H9 (cell line): ENCODE measurements at places on chromosomes 4 and X. TPM values are rescaled to one million over a fixed set of nuclear protein-coding genes. Genes with fewer than 3 reads are reported as not detected.
A peak's percentile ranks its signal among the peaks of the same experiment; 100 is the strongest.

Gene N4BP2
- 35.0 and 36.4 TPM in 2 replicates for total RNA-seq

DNA sequence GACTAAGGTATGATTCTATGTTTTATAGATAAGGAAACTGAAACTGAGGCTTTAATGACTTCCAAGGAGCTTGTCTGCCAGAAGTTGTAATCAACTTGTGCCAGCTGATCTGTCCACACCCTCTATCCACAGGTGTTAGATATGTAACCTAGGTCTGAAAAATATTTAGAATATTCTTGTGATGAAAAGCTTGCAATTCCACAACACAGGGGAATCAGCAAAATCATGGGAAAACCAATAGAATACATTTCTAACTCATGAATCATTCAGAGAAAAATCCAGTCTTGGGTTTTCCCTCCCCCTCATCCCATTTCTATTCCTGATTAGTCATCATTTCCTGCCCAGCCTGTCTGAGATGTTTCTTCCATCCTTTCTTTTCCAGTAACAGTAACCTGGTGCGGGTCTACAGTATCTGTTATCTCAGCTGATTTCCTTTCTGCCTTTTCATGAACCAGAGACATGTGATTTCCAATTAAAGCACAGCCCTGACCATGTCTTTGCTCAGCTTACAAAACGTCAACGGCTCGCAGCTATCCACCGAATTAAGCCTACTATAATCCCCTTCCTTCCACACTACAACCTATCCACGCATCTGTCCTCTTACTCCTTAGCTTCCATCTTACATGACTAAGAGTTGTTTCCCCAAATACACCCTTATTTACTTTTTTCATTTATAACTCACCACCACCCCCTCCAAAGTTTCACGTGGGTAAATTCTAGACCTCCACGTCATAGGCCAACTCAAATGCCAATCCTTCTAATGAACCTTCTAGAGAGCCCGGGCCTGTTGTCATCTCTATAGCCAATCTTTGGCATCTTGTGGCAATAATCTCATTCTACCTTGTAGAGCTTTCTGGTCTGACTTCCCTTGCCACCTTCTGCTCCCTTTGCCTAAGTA, 961 bp upstream of the NOCT start:
- H3K4me1 ChIP-seq = peaks cover 11% of the 10 kb centered on the region
- H3K4me3 ChIP-seq = peak overlapping the region; percentile 92
- H3K27ac ChIP-seq = peak overlapping the region; percentile 47
- no peaks in the 10 kb centered on the region for H3K36me3 ChIP-seq

GRCh38 chr4:7393601-7394575, 40.8 kb downstream of the PSAPL1 start:
- no peaks in the 10 kb centered on the region; the same call in 1 of the 2 replicates for H3K27me3 ChIP-seq
- H3K4me1 ChIP-seq = no peaks in the 10 kb centered on the region
- no peak overlapping the region for H3K27ac ChIP-seq
- no peaks in the 10 kb centered on the region for H3K36me3 ChIP-seq

DNA sequence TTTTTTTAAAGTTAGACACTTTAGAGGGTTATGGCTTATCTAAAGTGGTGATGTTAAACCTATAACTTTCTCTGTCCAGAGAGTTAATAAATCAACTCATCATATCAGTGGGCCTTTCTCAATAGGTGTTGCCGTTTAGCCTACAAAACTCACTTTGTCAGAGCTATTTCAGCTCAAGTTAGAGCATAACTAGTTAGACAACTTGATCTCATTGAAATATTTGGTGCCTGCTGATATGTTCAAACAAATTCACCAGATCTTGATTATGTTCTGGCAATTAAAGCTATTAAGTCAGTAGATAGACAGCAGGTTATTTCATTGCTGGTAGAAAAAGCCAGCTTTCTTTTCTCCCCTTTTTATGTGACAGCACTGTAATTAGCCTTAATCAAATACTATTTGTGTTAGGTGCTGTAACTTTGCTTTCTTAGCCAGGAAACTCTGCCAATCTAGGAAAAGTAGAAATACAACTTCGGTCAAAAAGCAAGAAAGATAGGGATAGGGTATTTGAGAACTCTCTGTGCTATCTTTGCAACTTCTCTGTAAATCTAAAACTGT, 191.8 kb downstream of the MAML3 start:
- H3K36me3 ChIP-seq = no peaks in the 10 kb centered on the region
- DNase-seq = no peak
- no peaks in the 10 kb centered on the region for H3K27me3 ChIP-seq

- no peak for DNase-seq
- H3K27me3 ChIP-seq = no peaks in the 10 kb centered on the region
- H3K36me3 ChIP-seq = no peaks in the 10 kb centered on the region
- no peak overlapping the region for H3K4me3 ChIP-seq
These were observed 179.6 kb upstream of the NOCT start for GRCh38 chr4:138835832-138836533.
